ENCODE measurements at places on chromosomes 3 and 15.

GRCh38 chr3:149596134-149596770 is 61.6 kb downstream of the WWTR1 start:
- DNase-seq: no peak

- no peak for DNase-seq
These were observed 859.4 kb upstream of the NR2F2 start for GRCh38 chr15:95470997-95471689.

DNA sequence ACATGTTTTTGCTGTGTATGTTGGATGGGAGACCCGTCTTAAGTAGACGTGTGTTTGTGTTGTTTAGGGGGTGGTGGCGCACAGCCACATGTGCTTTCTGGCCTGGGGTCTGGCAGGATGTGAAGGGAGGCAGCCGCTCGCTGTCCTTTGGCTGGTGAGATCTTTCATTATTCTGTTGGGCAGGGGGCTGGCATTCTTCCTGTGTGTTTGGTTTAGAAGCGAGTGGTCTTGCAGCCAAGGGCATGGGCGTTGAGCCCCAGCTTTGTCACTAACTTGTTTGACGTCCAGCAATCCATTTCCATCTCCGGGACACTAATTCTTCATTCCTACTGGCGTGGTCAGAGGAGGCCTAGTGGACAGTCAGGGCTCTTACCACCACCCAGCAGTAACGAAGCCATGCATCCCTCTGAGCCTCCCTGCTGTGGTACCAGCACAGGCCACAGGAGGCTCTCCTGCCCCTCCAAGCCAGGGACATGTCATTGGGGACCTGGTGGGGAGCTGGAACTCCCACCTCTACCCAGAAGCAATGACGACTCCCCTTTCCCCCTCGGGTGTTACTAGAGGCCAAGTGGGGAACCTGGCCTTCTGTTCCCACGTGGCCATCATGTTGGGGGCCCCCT is 10.7 kb downstream of the THSD4 start:
- no peak for DNase-seq

DNA sequence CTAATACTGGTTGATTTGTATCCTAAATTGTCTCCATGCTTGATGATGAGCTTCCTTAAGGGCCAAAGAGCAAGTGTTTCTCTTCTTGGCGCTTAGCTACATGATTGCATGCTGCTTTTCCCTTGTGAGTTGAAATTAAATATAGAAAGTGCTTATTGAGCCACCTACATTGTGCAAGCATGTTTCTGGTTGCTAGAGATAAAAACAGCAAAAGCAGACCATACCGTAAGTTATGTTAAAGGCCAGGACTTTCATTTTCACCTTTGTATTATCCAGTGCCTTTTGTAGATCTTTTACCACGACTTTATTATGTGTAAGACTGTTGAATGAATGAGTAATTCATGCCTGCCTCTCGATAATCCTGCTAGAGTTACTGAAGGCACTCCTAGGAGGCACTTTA is 41.9 kb upstream of the CCNB2 start:
- no peak for DNase-seq

- no peak for DNase-seq
These were observed 289.1 kb downstream of the TIGIT start for GRCh38 chr3:114582929-114583328.

DNA sequence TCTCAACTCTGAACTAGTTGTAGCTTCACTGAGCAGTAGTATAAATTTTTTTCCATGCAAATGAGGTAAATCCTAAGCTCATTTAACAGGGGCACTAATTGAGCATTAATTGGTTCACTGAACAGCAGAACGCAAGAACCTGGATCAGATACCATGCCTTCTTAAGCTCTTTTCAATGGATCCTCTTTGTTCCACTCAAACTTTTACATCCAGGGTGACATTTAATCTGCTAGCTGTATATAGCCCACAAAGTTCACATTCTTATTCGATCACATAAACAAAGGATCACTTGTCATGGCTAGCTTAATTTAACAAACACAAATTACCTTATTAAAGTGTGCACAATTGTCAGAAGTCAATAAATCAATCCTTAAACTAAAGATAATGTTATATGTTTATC is 281.6 kb downstream of the CNTN6 start:
- DNase-seq: no peak

- no peak for DNase-seq
These were observed 5.2 kb downstream of the GNAI2 start for GRCh38 chr3:50241163-50241562.

- no peak for DNase-seq
These were observed 115.1 kb downstream of the TAFA4 start for GRCh38 chr3:68817243-68817642.

DNA sequence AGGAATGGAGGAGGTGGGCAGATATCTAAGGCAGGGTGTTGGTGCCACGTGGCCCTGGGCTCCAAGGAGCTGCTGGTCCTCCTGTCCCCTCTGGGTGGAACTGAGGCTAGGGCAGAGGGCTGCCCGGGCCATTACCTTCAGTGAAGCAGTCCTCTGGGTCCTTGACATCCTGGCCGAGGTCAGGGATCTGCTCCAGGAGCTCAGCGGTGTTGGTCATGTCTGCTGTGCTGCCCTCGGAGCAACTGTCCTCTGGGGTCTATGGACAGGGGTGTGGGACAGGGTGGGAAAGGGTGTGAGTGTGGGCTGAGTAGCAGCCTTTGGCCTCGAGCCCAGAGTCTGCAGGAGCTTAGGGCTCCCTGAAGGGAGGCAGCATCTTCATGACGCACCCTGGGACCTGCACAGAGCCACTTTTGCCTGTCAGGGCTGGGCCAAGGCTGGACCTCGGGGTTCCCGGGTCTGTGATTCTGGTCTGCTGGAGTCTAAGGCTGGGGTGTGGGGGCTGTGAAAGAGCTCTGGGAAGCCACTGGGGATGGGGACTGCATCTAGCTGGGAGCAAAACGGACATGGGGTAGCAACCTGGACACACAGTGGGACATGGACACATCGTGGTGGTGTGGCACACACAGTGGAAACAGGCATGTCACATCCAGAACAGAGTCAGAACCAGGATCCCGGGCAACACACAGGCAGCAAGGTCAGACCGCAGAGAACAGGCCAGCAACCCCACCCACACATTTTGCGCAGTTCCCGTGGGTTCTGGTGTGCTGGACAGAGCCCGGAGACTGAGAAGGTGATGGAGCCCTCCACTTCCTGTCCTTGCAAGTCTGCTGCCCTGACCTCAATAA is 72.7 kb downstream of the SCN5A start:
- no peak for DNase-seq

- DNase-seq: no peak
These were observed 45.4 kb downstream of the PRICKLE2 start for GRCh38 chr3:64179860-64180259.

GRCh38 chr3:37262816-37263393 is 88.5 kb upstream of the LRRFIP2 start:
- no peak for DNase-seq

Measured in amniotic stem cell (primary cell).